ENCODE measurements at places on chromosomes 13 and 19.
A peak's percentile ranks its signal among the peaks of the same experiment; 100 is the strongest.

- DNase-seq: peak; percentile 9
Measured at GRCh38 chr13:28684257-28684656, 25.3 kb downstream of the POMP start.

DNA sequence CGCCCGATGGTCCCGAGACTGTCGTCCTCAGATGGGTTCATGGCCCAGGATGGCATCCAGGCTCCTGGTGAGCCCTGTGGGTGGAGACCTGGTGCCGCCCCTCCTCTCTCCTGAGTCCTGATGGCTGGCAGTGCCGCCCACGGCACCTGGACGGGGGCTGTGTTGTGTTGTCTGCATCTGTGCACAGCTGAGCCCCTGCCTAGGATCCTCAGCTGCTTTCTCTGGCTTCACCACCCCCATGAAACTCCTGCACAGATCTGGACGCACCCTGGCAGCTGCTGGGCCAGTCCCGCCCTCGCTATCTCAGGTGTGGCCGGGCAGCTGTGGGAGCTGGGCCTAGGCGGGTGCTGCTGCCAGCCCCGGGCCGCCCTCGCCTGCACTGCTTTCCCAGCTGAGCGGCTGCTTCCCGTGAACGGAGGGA, 27.7 kb downstream of the MCF2L start:
- DNase-seq: no peak

- peak; percentile 13 for DNase-seq
Measured at GRCh38 chr19:10517760-10518443, 655 bp upstream of the S1PR5 start.

DNA sequence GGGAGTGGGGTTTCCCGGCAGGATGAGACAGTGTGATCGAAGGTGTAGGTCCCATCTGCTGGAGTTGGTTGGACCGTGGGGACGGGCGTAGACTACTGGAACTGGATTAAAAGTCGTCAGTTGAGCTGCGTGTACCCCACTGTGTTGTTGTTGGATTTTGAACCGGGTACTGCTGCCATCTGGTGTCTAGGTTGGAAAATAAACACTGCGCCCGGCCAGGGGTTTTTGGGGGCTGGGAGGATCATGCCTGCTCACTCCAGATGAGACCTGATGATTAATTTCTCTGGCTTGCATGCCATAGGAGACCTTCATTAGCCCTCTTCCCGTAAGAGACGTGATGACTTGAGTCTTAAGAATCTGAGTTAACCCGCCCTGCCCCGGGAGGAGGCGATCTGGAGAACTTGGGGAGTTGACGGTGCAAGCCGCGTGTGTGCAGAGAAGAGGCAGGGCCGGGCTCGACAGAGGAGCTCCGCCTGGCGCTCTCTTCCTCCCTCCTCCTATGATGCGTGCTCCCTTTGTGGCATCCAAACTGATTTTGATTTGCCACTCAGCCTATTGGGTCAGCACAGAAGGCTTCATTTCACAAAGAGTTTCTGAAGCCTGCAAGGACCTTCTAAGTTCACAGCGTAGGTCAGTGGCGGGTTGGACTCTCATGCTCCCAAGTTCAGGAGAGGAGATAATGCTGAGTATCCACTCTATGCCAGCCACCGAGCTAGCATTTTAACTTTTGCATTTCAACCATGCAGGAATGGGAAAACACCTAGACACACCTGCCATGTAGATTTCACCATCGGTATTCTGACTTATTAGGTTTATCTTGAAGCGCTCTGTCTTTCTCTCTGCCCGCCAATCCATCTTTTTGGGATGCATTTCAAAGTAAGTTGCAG, 2.7 kb downstream of the UHRF1 start:
- peak; percentile 100 for DNase-seq

DNA sequence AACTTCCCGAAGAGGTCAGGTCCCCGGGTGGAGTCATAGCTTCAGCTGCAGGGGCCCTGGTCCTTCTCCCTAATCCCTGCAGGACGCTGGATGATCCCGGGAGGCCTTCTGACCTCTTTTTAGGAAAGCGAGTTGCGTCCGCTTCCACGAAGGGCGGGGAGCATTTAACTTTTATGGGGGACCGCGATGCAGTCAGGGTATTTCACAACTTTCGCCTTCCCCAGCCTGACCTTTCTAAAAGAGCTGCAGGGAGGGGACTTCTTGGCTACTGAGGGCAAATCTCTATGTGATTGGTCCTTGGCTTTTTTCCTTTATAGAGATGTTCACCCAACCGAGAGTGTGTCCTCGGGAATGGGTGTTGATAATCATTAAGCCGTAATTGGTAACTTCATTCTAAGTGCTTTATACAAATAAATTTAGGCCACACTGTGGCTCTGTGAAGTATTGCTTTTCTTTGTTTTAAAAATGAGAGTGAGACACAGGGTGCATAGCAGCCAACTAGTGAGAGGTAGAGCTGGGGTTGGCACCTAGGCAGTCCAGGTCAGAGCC, 778 bp downstream of the ZNF230 start:
- DNase-seq: peak; percentile 49

DNA sequence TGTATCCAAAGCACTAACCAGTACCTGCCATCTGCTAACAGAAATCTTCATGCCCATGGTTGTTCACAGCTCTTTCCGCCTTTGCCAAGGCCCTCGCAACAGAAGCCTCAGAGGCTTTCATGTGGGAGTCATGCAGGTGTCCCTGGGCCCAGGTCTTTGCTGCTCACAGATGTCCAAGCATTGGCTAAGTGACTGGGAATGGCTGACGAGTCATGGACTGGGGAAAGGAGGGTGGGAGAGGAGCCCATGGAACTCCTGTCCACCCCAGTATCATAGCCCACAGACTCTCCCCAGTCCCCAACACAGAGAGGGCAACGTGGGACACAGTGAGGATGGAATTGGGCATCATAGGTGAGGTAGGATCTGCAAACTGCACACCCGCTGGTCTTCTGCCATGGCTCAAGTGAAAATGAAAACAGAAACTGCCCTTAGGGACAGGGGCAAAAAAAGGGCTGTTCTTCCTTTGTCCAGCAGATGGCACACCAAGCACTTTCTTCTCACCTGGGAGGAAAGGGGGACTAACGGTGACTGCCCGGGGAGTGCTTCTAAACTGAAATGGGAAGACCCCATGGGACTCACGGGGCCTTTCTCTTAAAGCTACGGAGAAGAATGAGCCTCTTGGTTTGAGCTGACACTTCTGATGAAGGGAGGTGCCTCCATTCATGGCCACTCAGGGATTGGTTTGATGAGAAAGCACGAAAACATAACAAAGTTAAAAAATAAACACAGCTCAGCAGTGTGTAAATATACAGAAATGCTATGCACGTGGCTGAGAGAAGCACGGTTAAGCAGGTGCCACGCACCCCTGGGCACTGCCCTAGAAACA, 11.1 kb upstream of the DHRS12 start:
- DNase-seq: peak; percentile 71

DNA sequence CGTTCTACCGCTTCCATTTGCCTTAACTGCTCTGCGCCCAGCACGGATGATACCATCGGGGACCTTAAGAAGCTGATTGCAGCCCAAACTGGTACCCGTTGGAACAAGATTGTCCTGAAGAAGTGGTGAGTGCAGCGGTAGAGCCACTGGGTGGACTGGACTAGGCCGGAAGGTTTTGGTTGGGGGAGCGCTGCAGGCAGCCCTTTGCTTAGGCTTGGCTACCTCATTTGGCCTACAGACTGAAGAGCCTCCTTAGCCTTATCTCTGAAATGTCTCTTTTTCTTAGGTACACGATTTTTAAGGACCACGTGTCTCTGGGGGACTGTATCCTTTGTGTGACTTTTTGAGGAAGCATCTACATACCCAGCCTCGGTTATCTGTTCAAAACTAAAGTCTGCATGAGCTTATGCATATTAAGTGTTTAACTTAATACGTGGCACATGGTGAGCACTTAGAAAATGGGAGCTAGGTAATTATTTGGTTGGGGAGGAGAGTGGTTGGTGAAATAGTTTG, 889 bp downstream of the UBL5 start:
- no peak for DNase-seq

DNA sequence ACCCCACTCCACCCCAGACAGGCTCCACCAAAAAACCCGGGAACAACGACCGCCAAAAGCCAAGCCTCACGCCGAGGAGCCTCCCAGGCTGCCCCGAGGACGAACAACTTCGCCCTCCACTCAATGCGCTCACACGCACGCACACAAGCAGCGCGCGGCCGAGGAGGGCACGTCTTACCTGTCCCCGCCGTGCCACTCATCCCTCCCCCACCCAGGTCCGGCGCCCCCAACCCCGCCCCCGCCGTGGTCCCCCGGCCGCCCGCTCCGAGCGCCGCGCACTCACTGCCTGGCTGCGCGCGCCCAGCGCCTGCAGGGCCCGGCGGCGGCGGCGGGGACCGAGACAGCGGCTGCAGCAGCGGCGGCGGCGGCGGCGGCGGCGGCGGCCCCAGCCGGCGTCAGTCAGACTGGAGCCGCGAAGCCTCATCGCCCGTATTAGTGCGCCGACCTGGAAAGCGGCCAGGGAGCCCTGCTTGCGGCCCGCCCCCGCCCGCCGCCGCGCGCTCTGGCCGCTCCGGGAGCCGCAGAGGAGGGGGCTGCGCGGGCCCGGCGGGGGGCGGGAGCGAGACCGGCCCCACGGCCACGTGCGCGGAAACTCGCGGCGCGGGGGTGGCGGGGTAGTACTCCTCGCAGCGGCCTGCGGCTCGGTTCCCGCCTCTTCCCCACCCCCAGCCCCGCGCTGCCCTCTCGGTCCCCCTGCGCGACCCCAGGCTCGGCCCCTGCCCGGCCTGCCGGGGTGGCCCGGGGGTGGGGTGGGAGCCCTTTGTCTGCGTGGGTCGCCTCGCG, at the start of gene SMAD9:
Gene SMAD9 (minus strand): TSS at position 406 of the 783 bp plus-strand sequence. CDS start 40,549 bp downstream, outside the sequence.
- DNase-seq: peak; percentile 69

GRCh38 chr19:12265921-12266704, 28.6 kb downstream of the ZNF44 start:
- DNase-seq: no peak

- DNase-seq: no peak
Measured at GRCh38 chr13:113641426-113641825, 16.6 kb downstream of the ATP4B start.

- DNase-seq: peak; percentile 65
Measured at GRCh38 chr19:1057176-1057855, 9.7 kb upstream of the ARHGAP45 start.

- DNase-seq: no peak
Measured at GRCh38 chr13:102190930-102191329, 210.9 kb downstream of the FGF14 start.

DNA sequence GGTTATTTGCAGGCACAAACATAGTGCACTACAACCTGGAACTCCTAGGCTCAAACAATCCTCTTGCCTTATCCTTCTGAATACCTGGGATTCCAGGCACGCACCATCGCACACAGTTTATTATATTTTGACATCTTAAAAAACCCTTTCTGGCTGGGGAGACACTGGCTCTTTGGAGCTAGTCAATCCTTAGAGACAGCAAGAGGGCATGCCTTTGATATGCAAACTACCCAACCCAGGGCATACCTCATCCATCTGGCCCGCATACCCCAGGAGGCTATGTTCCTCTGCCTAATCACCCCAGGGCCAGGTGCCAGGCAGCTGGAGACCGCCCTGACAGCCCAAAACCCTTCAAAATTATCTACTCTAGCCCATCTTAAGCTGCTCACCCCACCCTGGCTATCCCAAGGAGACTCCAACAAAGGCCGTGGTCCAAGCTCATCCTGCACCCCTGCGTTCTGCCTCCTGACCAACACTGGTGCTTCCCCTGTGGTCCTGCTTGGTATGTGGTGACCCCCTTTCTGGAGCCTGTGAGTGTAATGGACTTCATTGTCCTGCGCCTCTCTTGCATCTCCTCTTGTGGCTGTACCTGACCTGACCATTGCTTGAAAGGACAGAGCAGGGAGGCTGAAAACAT, 86.4 kb downstream of the RGCC start:
- DNase-seq: peak; percentile 85

DNA sequence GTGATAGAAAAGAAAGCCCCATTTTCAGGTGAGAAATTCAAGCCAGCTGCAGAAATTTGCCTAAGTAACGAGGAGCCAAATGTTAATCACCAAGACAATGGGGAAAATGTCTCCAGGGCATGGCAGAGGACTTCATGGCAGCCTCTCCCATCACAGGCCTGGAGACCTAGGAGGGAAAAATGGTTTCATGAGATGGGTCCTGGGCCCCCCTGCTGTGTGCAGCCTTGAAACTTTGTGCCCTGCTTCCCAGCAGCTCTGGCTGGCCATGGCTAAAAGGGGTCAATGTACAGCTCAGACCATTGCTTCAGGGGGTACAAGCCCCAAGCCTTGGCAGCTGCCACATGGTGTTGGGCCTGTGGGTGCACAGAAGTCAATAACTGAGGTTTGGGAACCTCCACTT, 9.9 kb downstream of the N4BP2L1 start:
- DNase-seq: no peak

Data from kidney tubule cell (primary cell).